ENCODE measurements at places on chromosomes 3 and 15.

GRCh38 chr3:178203650-178204049 lies 332.6 kb upstream of the KCNMB2 start:
- H3K27ac ChIP-seq, result no peak overlapping the region
- DNase-seq, result no peak
- no peak overlapping the region for H3K4me3 ChIP-seq
- H3K36me3 ChIP-seq, result no peaks in the 10 kb centered on the region
- H3K4me1 ChIP-seq, result no peaks in the 10 kb centered on the region

GRCh38 chr15:89335298-89336041 lies 846 bp upstream of the POLG start:
- peak overlapping the region; percentile 93 for H3K4me3 ChIP-seq
- DNase-seq, result no peak
- H3K4me1 ChIP-seq, result peaks cover 46% of the 10 kb centered on the region
- H3K27me3 ChIP-seq, result peaks cover 18% of the 10 kb centered on the region

DNA sequence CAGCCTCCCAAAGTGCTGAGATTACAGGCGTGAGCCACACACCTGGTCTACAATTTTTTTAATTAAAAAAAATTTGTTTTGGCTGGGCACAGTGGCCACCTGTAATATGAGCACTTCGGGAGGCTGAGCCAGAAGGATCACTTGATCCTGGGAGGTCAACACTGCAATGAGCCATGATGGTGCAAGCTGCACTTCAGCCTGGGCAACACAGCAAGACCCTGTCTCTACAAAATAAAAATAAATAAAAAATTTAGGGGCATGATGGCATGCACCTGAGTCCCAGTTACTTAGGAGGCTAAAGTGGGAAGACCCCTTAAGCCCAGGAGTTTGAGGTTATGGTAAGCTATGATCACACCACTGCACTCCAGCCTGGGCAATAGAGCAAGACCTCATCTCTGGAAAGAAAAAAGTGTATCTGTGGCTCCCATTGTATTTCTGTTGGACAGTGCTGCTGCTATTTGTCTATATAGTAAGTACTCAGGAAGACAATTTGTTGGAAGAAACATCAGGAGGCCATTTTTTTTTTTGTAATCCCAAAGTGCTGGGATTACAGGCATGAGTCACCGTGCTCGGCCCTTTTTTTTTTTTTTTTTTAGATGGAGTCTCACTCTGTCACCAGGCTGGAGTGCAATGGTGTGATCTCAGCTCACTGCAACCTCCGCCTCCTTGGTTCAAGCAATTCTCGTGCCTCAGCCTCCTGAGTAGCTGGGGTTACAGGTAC lies 27.5 kb upstream of the SH3BP5 start:
- no peak for DNase-seq
- no peak overlapping the region for H3K4me3 ChIP-seq
- H3K4me1 ChIP-seq, result peaks cover 6% of the 10 kb centered on the region
- H3K27ac ChIP-seq, result no peak overlapping the region
- no peaks in the 10 kb centered on the region for H3K36me3 ChIP-seq

DNA sequence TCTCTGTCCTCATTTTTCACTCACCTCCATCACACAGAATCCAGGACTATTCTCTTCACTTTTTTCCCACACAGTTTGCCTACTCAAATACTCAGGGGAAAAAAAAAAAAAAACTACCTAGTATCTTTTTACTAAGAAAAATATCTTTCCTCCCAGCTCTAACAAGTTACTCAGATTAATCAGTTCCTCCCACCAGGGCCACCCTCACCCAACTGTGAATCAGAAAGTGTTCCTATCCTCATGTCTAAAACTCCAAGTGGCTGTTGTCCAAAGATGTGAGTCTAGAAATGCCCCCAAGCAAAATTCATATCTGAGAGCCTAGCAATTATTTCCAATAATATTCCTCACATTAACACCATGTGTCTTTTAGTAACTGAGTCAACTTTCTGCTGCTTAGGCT lies 268.0 kb downstream of the ERC2 start:
- H3K27ac ChIP-seq, result no peak overlapping the region
- H3K36me3 ChIP-seq, result no peaks in the 10 kb centered on the region
- H3K4me1 ChIP-seq, result no peaks in the 10 kb centered on the region
- peaks cover 7% of the 10 kb centered on the region for H3K27me3 ChIP-seq

- H3K4me1 ChIP-seq, result no peaks in the 10 kb centered on the region
- H3K36me3 ChIP-seq, result no peaks in the 10 kb centered on the region
- no peak for DNase-seq
- no peak overlapping the region for H3K4me3 ChIP-seq
Observed at GRCh38 chr3:191051037-191051436, 148.0 kb upstream of the OSTN start.

DNA sequence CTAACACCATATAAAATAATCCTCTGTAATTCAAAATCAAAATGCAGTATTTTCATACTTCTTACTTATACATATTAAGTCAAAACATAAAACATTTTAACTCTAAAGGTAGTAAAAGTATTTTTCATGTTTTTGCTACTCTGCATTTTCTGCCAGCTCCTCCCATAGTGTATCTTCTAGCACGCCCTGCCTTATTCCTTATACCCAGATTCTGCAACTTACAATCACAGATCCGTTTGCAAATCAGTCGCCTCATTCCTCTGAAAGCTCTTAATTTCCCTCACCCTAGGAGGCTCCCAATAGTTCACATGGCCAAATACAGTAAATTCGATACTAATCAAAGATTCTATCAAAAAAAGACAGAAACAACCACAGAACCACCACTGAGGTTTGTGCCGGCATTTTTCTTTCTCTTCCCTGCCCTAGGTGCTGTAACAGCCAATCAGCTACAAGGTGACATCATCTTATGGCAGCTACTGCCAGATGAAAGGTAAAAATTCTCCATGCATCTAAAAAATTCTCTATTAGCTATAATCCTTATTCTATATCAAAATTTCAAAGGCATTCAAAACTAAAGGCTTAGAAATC lies 72.9 kb downstream of the CLASP2 start:
- peak; percentile 8 for DNase-seq
- peaks cover 3% of the 10 kb centered on the region for H3K36me3 ChIP-seq

- H3K27ac ChIP-seq, result no peak overlapping the region
- no peak overlapping the region for H3K4me3 ChIP-seq
- H3K36me3 ChIP-seq, result peaks cover 64% of the 10 kb centered on the region
- peaks cover 3% of the 10 kb centered on the region for H3K27me3 ChIP-seq
- no peak for DNase-seq
Observed at GRCh38 chr3:194446754-194447153, 40.0 kb downstream of the ATP13A3 start.

DNA sequence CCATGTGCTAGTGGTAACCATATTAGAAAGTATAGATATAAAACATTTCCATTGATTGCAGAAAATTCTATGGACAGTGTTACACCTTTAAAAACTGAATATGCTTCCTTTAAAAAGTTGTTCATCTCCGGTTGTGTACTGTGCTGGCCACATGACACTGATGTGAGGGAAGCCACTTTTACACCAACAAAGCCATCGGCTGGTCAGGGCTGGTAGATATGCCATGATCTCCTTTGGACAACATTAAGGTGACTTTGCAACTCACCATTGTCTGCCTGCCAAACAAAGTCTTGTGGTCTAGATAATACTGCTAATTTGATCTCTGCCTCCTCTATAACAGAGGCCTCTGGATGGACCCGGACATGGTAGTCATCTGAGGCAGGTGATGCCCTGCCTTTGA lies 156.0 kb upstream of the RARB start:
- H3K4me1 ChIP-seq, result peaks cover under 1% of the 10 kb centered on the region
- no peak for DNase-seq
- H3K4me3 ChIP-seq, result no peak overlapping the region

- H3K27me3 ChIP-seq, result peaks cover 10% of the 10 kb centered on the region
- peak overlapping the region; percentile 72 for H3K27ac ChIP-seq
- H3K4me1 ChIP-seq, result peaks cover 62% of the 10 kb centered on the region
- no peak for DNase-seq
- peaks cover 7% of the 10 kb centered on the region for H3K36me3 ChIP-seq
Observed at GRCh38 chr3:15646851-15647511, 45.4 kb downstream of the BTD start.

DNA sequence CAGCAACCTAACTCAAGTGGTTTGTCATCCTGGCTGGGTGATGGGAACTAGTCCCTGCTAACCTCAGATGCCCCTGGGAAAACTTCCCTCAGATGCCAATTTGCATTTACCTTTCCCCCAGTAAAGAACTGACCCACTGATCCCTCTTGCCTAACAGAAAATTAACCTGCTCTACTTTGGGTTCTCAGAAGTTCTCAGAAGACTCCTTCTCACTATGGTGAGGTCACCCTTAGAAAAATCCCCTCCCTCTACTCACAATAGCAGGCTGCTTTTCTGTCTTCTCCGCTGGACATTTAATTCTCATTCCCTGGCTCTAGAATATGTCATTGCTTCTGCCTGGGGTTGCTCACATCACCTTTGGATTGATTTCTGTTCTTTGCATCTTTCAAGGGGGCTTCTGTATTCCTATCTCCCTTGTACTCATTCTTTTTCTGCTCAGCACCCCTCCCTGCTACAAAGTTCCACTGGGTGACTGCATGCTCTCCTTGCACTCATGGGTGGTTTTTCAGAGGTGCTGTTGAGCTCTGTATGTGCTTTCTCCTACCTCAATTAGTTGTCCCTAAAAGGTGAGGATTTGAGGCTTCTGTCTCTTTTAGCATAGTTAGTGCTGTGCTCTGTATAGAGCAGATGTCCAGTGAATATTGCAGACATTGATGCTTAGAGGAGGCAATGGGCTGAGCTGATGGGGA lies 869 bp downstream of the PLA1A start:
- no peaks in the 10 kb centered on the region for H3K27me3 ChIP-seq
- no peak for DNase-seq
- H3K4me3 ChIP-seq, result no peak overlapping the region
- no peak overlapping the region for H3K27ac ChIP-seq

DNA sequence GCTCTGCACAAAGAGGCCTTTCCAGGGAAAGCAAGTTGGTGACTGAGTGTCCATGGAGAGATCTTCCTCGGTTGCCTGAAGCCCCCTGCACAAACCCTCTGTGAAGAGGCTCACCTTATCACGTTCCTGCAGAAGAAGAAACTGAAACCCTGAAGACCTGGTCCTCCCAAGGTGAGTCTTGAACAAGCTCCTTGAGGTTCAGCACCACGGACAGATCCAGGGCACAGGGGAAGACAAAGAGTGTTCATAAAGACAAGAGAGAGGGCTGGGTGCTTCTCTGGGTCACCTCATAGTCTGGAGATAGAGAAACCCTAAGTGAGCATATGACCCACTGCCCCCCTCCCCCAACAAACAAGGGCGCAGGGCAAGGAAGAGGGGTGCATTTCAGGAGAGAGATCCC lies 21.7 kb upstream of the TBC1D21 start:
- H3K27me3 ChIP-seq, result peaks cover 8% of the 10 kb centered on the region

GRCh38 chr3:43855674-43856299 lies 165.0 kb downstream of the ABHD5 start:
- H3K4me1 ChIP-seq, result no peaks in the 10 kb centered on the region
- no peaks in the 10 kb centered on the region for H3K36me3 ChIP-seq
- peaks cover 8% of the 10 kb centered on the region for H3K27me3 ChIP-seq
- no peak for DNase-seq
- H3K27ac ChIP-seq, result no peak overlapping the region

All from immature natural killer cell (primary cell).